ENCODE measurements at places on chromosomes 7 and 10. TPM values are rescaled to one million over a fixed set of nuclear protein-coding genes. Genes with fewer than 3 reads are reported as not detected.
A peak's percentile ranks its signal among the peaks of the same experiment; 100 is the strongest.

DNA sequence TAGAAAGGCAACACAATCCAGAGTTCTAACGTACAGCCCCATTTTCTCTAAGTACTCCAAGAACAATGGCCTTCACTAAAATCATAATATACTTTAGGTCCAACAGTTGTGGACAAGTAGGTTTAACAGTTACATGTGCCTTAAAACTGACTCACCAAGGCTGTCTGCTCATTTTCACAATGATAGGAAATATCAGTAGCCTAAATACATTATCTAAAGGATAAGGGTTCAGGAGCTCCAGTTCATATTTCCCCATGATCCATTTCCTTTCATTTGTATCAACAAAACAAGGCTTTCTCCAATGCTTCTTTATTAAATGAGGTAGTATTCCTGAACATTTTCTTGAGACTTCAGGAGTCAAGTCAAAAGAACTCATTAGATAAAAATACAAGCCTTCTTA lies 164.0 kb downstream of the SLC25A13 start:
- no peak for DNase-seq

GRCh38 chr7:15475808-15476530 lies 85.8 kb downstream of the AGMO start:
- DNase-seq = no peak

- DNase-seq = no peak
Observed at GRCh38 chr7:101562531-101563197, 66.4 kb downstream of the MYL10 start.

DNA sequence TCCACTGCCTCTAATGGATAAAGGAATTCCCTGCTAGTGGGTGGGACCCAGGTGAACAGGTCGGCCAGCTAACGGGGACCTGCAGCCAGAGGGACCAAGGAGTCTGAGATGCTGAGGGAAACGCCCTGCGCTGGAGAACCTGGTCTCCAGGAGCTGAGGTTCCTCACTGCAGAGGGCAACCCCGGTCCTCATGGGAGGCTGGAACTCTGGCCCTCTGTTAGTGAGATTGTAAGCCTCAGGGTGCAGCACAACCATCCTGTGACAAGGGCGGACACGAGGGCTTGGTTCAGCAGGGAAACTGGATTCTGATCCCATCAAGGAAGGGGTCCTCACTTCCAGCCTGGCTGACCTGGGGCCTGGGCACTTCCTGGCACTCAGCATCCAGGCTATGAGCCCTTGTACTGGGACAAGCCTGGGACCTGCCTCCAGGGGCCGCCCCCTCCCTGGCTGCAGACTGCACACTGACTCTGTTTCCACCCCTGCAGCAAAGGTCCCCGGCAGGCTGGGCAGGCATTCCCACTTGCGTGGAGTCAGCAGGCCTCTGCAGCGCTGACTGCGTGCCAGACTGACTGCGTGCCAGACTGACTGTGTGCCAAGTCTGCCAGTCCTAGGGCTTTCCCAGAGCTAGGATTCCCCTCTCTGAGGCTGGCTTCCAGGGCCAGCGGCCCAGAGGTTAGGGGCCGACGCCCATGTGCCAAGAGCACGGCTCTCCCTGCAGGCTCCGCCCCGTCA lies 143.2 kb downstream of the MAPK8 start:
- DNase-seq = no peak

- DNase-seq = no peak
Observed at GRCh38 chr10:78879621-78880020, 189.1 kb upstream of the ZMIZ1 start.

- no peak for DNase-seq
Observed at GRCh38 chr10:112027731-112028280, 155.8 kb downstream of the GPAM start.

- DNase-seq = no peak
Observed at GRCh38 chr7:18393465-18394118, 102.0 kb upstream of the HDAC9 start.

GRCh38 chr10:26739071-26739631 lies 41.6 kb downstream of the PDSS1 start:
- no peak for DNase-seq

GRCh38 chr7:44750921-44751571 lies 2.4 kb downstream of the ZMIZ2 start:
- peak; percentile 40 for DNase-seq

DNA sequence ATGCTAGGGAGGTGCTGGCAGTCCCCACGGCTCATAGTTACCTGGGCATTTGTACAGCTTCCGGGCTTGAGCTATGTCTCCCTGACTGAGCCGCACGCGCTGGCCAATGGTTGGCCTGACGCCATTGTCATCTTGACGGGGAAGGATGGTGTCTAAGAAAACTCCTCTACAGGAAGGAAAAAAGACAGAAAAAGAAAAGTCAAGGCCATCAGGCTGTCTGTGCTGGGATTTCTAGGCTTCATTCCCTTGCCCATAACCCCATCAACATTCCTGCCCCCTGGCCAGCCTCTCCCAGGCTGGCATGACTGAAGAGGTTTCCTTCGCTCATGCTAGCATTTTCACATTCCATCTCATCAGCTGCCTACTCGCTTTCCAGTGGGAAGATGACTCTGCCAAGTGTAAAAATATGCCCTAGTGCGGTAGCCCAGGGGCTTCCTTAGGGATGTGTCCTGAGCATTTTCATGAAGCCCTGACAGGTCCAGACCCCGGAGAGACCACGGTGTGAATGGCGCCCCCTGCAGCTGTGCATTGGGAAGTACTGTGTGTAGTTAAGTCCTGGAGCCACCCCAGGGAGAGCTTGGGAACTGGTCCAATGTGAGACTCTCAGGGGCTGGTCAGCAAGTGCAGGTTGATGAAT lies 54.5 kb upstream of the OPALIN start:
- no peak for DNase-seq

DNA sequence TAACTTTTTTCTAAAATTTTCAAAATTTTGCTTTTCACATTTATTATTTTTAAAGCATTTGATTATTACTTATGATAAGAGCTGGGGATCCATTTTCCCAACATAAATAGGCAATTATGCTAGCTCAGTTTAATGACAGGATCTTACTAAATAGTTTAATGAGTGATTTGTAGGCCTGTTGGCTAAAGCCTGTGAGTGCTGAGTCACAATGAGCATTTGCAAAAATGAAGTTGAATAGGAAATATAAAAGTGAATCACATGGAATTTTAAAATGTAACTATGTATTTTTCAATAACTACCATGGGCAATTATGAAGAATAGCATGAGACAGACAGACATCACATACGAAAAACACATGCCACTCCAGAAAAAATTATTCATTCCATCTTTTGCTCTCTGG lies 45.1 kb upstream of the ZPBP start:
- no peak for DNase-seq

DNA sequence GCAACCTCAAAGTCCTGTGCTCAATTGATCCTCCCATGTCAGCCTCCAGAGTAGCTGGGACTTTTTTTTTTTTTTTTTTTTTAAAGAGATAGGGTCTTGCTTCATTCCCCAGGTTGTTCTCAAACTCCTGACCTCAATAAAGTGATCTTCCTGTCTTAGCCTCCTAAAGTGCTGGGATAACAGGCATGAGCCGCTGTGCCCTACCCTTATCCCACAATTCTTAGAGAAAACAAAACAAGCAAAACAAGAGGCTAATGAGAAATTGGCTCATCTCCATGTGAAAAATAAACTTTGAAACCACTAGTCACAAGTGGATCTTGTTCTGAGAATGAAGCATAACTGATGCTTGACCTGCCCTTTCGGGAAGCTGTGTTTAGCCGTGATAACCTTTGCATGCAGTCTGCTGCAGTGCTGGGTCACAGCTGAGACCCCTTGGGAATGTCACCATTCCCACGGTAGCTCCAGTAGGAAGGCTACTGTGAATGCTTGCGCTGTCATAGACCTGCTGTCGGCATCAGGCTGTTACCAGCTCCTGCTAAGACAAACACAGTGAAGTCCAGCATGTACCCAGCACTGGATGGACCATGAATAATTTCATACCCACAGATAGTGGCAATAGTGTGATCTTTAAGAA lies 290.7 kb upstream of the KIAA1217 start:
- peak; percentile 15 for DNase-seq

DNA sequence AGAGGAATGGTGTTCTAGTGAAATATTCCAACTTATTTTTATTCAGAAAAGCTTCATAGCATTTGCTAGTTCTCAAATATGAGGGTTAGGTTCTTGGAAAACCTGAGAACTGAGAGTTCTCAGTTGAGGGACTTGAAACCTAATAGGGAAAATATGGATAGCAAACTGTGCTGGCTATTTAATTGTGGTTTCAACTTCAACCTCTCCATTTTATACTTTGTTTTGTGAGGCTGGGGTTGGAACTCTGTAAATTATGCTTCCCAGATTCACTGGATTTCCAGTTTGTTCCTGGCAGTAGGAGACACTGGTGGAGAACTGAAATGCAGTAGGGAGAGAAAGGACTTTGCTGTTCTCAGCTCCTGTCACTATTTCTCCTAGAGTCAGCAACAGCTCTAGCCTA lies 52.7 kb downstream of the CDK14 start:
- DNase-seq = no peak

Gene DRGX
- total RNA-seq = not detected

Gene HOXA9
- not detected for total RNA-seq

Gene POM121
- total RNA-seq = 17.3 TPM

Gene COL26A1
- not detected for total RNA-seq

Gene DUS4L
- total RNA-seq = 8.0 TPM

Gene AGAP9
- total RNA-seq = 1.6 TPM

Gene BLNK
- total RNA-seq = 1.4 TPM

Gene SRRM3
- total RNA-seq = 6.1 TPM
